Occipital lobe (tissue), 3 donors: ENCODE measurements at places on chromosomes 6 and 20. TPM values are rescaled to one million over a fixed set of nuclear protein-coding genes. Genes with fewer than 3 reads are reported as not detected.

PHF3 gene
- total RNA-seq: 117 TPM

GRCh38 chr20:59735917-59736316, 131.6 kb downstream of the PHACTR3 start:
- no peak for DNase-seq

DNA sequence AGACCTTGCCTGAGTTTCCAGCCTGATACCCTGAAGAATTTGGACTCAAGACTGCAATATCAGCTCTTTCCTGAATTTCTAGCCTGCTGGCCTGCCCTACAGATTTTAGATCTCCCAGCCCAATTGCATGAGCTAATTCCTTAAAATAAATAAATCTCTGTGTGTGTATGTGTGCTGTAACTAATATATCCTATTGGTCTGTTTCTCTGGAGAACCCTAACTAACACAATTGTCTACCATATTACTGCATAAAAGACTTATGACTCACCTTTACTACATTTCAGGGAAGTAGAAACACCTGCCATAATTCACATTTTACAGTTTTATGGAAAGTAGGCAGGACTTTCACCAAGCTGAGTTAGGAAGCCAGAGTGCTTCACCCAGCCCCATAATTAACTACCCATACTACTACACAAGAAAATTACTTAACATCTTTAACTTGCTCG, 90.7 kb upstream of the BEND6 start:
- no peak for DNase-seq

FUT9 gene
- 97.0 TPM for total RNA-seq

PDE7B gene
- total RNA-seq: 3.0 TPM
